ENCODE measurements at places on chromosomes 13 and 19.

- peak; percentile 50 for DNase-seq
Measured at GRCh38 chr19:48390188-48391099, 907 bp downstream of the KDELR1 start.

DNA sequence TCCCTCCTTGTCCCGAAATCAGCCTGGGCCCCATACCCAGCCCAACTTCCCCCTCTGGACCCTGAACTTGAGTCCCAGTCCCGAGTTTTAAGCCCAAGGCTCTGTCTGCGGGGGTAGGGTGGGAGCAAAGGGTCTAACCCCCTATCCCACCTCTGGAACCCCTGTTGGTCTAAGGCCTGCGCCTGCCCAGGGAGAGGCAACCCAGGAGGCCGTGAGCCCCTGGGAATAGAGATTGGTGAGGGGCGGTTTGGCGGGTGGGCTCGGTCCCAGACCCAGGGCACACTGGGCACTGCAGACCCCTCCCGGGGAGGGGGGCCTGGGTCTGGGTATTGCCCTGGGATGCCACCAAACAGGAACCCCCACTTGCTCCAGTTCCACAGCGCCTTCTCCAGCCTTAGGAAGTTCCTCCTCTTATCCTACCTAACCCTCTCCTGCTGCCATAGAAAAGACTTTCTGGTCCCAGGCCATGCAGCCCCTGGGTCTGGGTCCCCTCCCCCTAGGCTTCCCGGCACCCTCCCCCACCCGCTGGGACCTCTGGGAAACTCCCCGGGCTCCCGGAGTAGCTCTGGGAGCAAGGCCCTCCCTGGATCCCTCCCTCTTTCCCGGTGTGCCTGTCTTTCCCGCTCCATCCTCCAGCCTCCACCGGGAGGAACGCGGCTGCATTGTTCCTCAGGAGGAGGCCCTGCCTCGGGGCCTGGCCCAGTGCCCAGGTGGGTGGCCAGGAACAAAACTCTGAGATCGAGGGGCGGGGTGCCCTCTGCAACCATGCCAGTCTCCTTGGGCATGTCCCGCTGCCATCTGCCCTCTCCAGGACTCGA is 33.6 kb upstream of the NANOS3 start:
- DNase-seq, result peak; percentile 81

DNA sequence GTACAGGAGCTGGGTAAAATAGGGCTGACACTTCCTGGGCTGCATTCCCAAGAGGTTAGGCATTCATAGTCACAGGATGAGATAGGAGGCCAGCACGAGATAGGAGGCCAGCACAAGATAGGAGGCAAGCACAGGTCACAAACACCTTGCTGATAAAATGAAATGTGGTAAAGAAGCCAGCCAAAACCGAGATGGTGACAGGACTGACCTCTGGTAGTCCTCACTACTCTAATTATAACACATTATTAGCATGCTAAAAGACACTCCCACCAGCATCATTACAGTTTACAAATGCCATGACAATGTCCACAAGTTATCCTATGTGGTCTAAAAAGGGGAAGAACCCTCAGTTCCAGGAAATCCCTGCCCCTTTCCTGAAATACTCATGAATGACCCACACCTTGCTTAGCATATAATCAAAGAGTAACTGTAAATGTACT is 20.9 kb upstream of the IGSF23 start:
- DNase-seq, result no peak

DNA sequence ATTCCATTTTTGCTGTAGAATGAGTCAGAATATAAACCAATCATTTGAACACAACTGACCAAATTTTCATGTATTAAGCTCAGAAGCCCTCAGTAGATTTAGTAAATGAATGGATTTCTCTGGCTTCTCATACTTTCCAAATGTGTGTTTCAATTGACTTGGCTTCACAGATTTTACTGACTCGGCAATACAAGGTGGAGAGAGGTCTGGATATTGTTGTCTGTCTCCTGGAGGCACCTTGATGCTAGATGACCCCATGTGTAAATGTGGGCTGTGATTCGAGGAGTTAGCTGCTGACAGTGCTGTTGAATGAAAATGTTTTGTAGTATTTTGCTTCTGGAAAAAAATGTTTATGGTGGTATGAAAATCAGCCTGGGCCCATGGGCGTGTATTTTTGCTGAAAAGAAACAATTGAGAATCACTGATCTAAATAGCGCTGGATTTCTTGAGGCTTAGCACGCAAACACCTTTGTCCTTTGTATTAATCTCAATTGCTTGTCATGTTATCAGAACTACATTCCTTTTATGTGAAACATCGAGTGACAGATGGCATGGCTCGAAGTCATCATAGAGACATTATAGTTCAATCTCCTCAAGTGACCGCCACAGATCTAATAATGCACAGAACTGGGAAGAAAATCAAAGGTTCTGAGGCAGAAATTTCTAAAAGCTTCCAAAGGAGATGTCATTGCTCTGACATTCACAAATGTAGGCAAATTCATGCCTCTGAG is 41.2 kb upstream of the UBAC2 start:
- no peak for DNase-seq

GRCh38 chr13:26482451-26483197 is 74.9 kb upstream of the WASF3 start:
- DNase-seq, result peak; percentile 66

DNA sequence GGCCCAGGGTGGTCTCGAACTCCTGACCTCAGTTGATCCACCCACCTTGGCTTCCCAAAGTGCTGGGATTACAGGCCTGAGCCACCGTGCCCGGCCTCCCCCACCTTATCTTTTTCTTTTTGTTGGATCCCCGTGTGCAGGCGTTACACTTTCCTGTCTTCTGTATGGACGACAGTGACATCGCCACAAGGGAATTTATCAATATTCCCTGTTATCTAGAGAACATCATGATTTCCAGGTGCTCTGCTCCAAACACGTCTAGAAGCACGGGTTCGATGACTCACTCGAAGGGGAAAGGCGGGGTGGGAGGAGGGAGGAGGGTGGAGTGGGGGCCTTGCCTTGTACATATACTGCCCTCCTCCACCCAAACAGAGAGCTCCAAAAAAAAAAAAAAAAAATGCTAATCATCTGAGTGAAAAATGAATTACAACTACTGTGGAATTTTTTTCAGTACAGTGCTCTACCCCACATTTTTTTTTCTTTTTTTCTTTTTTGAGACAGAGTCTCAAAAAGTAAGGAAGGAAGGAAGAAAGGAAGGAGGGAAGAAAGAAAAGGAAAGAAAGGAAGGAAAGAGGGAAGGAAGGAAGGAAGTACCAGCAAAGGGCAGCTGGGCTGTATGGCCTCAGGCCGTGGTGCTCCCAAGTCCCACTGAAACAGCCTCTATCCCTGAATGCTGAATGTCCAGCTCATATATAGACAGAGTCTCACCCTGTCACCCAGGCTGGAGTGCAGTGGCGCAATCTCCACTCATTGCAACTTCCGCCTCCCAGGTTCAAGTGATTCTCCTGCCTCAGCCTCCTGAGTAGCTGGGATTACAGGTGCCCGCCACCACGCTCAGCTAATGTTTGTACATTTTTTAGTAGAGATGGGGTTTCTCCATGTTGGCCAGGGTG is 36.8 kb downstream of the INSR start:
- no peak for DNase-seq

DNA sequence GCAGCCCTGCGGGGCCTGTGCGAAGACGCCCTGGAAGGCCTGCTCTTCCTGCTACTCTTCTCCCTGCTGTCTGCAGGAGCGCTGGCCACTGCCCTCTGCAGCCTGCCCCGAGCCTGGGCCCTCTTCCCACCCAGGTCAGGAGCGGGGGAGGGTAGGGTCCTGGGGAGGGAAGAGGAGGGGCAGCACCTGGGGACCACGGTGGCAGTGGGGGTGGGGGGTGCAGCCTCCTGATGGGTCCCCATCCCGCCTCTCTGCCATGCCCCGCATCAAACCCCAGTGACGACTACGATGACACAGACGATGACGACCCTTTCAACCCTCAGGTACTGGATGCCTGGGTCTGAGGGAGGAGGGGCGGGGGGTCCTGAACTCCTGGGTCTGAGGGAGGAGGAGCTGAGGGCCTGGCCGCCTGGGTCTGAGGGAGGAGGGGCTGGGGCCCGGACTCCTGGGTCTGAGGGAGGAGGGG is 13.4 kb upstream of the LENG8 start:
- no peak for DNase-seq

- no peak for DNase-seq
Measured at GRCh38 chr13:110340812-110341444, 33.8 kb downstream of the COL4A2 start.

GRCh38 chr19:3459965-3460582 is 20.3 kb downstream of the SMIM24 start:
- DNase-seq, result no peak

GRCh38 chr13:22427783-22428182 is 753.0 kb upstream of the SGCG start:
- DNase-seq, result no peak

- DNase-seq, result peak; percentile 48
Measured at GRCh38 chr13:31236211-31236786, 36.5 kb downstream of the B3GLCT start.

DNA sequence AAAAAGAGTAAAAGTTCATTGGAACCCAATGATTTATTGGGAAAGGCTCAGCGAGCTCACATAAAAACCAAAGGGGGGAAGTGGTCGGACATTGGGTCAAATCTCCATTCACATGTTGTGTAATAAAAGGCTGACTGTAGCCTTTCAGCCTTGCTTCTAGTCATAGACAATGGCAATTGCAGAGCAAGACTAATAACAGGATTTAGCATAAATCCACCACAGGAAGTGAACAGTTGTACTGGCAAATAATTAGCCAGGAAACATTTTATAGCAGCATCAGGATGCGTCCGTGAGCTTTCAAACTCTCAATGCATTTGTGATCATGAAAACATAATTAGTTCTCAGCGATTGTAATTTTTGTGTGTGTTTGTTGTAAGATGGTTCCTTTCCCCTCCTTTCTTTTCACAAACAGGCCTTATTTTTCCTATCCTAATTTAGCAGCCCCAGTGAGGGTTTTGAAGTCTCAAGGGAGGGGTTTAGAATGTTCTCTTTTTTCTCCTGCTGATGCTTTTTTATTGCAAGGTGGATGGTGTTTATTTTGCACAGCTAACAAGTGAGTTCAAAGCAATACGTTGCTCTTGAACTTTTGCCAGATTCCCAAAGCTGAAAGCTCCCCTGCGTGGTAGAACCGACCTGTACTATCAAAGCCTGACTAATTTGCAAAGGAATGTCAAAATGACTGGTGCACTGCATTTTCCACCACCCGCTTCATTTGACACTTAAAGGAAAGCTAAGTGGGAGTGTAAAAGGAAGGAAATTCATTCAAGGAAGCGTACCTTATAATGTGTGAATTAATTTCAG is 105.6 kb downstream of the SPRY2 start:
- no peak for DNase-seq

- no peak for DNase-seq
Measured at GRCh38 chr19:41932259-41932719, 4.0 kb upstream of the ERFL start.

GRCh38 chr13:112580912-112581311 is 7.0 kb downstream of the TUBGCP3 start:
- DNase-seq, result no peak

GRCh38 chr19:54792814-54793213 is 10.6 kb upstream of the KIR2DL4 start:
- DNase-seq, result no peak

DNA sequence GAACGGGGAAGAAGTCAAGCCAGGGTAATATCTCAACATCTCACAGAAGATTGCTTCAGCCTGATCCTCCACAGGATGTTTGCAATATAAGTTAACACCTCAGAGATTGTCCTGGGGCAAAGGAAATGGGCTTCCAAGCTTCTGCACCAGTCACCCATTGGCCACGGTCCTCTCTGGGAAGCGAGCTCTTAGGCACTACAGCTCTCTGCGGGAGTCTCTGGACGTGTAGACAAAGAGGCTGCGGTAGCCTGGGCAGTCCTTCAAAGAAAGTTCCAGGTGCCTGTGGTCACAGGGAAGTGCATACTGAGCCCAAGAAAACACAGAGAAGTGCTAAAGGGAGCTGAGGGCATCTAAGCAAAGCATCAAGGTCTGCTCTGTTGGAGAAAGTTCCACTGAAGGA is 805.7 kb downstream of the DIAPH3 start:
- DNase-seq, result no peak

- DNase-seq, result no peak
Measured at GRCh38 chr13:105069106-105069505, 1466.4 kb downstream of the EFNB2 start.

GRCh38 chr13:28012383-28012782 is 23.9 kb upstream of the URAD start:
- no peak for DNase-seq

GRCh38 chr13:113186061-113186900 is 22.2 kb downstream of the PCID2 start:
- no peak for DNase-seq
